Stimulated activated CD8-positive, alpha-beta memory T cell treated with anti-CD3 and anti-CD28 coated beads, Interleukin-15, amount 100 ng/mL, for 4 hours (primary cell): ENCODE measurements at places on chromosomes 1 and 21.

DNA sequence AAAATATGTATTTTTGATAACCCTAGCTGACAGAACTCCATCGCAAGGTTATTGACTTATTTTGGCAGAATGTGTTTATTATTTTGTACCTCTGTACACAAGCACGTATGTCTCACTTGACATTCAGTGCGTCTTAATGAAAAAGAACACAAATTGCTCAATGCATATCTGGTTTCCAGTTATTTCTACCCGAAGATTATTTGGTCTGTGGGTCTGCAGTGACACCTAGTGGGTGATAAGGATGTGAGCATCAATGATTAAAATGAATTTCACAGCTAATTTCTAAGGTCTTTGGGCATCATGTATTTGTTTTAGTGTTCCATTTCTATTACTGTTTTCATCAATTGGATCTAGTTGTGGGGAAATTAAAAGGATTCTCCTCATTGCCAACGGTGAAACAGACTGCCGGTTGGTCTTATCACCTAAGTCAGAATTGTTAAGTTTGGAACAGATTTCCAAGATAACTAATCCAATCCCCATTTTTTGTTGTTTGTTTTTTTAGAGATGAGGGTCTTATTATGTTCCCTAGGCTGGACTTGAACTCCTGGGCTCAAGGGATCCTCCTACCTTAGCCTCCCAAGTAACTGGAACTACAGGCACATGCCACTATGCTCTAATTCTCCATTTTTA is 13.9 kb downstream of the DDX20 start:
- DNase-seq, result peak; percentile 13

DNA sequence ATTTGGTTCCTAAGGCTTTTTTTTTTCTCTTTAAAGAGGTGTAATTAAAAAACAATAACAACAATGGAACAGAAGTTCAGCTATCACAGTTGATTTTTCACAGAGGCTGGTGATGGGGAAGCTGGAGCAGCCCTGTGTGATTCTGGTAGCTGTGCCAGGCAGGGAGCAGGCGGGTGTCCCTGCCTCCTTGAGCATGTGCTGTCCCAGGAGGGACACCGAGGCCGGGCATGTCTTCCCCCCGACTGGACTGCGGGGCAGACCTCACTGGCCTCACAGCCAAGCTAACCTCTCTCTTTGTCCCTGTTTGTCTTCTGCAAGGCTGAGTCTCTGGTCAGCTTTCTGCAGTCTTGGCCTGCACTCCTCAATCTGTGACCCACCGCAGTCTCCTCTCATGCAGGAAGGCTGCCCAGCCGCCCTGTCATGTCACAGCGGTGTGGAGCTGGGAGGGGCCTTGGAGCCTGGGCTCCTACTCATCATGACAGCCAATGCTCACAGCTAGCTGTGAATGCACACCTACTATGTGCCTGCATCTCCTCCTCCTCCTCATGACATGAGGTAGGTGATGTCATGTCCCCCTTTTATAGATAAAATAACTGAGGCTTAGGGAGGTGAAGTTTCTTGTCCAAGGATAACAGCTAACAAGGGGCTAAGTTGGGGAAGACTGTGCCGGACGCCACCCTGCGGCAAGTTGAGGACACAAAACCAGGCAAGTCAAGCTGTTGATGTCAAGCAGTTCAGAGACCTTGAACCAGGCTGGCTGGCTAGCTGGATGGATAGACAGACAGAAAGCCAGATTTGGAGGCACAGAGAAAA is 10.3 kb upstream of the ACTL8 start:
- DNase-seq, result no peak

GRCh38 chr1:114892194-114892918 is 37.7 kb downstream of the SYCP1 start:
- no peak for DNase-seq

DNA sequence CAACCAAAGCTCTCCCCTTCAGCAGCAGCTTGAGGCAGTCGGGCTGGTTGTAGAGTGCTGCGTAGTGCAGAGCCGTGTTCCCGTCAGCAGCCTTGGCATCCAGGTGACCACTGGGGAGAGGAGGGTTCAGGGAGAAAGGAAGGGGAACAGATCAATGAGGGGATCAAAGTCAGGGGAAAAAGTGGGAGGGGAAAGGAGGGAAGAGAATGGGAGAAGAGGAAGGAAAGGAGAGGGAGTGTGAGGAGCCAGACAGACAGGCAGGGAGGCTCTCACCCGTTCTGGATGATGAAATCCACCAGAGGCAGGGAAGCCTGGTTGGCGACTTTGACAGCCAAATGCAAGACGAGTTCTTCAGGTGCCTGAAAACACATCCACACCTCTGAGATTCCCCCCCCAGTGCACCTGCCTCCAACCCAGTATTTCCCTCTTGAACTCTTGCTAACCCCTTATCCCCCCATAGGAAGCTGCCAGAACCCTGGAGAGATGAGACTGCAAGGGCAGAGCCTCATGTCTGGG is 9.8 kb upstream of the TCEA3 start:
- no peak for DNase-seq

- DNase-seq, result no peak
Measured at GRCh38 chr21:42108554-42109340, 37.6 kb downstream of the UMODL1 start.

- DNase-seq, result no peak
Measured at GRCh38 chr1:227938911-227939790, 8.6 kb downstream of the WNT9A start.

DNA sequence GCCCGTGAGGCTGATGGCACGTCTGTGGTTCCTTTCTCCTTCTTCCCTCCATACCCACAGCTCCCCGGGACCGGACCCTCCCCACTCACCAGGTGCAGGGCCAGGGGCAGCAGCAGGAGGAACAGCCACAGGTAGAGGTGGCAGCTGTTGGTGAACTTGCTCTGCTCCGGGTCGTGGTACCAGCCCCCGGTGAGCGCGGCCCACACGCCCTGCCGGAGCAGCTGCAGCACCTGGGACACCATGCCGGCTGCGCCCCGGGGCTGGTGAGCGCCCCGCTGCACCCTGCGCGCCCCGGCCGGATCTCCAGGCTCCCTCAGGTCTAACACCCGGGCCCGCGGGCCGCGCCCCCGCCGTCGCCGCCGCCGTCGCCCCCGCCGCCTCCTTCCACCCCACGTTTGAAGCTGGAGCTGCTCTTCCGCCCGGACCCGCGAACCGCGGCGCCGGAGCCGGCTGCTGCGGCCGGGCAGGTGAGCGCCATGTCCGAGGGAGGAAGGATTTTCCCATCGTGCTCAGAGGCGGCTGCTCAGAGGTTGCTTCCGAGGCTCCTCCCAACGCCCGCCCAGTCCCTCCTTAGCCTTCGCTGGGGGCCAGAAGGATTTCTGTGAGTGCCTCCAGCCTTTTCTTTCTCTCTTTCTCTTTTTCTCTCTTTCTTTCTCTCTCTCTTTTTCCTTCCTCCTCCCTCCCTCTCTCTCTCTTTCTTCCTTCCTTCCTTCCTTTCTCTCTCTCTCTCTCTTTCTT is at the start of gene PCNX2:
Gene PCNX2, minus strand, starts transcription at position 489 of the 738 bp plus-strand sequence. Its CDS starts 247 bp downstream, at position 242.
- DNase-seq, result peak; percentile 47

DNA sequence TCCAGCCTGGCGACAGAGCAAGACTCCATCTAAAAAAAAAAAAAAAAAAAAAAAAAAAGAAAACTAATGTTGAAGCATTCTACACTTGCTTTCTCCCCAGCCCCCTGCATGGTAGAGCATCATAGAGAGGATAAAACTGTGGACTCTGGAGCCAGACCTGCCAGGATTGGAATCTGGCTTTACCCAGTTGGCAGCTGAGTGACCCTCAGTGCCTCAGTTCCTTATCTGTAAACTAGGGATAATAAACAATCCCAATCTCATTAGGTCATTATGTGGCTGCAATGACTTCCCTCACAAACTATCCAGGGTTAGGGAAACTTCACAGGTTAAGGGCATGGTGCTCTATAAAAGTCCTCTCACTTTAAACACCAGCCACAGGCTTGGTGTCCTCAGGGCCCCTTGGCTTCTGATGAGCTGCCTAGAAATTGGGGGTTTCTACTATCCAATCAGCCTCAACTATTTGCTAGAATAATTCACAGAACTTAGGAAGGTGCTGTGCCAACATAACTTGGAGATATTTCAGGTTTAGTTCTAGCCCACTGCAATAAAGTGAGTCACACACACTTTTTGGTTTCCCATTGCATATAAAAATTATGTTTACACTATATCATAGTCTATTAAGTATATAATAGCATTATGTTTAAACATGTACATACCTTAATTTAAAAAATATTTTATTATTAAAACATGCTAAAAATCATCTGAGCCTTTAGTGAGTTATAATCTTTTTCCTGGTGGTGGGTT is 180.5 kb upstream of the B3GALT2 start:
- no peak for DNase-seq

GRCh38 chr1:223074445-223075300 is 68.4 kb downstream of the TLR5 start:
- DNase-seq, result no peak

GRCh38 chr1:98112626-98113025 is 191.8 kb upstream of the DPYD start:
- DNase-seq, result no peak
